Activated CD8-positive, alpha-beta memory T cell treated with anti-CD3 and anti-CD28 coated beads, Interleukin-2, amount 50 U/mL, for 48 hours (primary cell): ENCODE measurements at places on chromosomes 11 and 22.

DNA sequence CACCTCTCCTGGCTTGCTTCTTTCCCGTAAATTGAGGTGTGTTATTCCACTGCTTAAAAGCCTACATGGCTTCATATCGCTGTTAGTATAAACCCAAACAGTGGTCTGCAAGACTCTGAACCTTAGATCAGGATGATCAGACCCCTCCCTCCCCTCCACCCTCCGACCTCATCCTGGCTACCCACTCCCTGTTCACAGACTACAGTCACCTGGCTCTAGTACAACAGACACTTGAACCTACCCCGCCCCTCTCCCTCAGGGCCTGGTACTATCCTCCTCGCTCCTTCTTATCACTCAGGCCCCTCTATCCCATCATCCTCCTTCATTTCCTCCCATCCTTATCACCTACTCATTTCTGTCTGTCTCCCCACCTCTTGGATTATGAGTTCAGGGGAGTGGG lies 20.1 kb downstream of the PTPRJ start:
- DNase-seq: no peak

- DNase-seq: no peak
Observed at GRCh38 chr11:33940538-33940815, 48.6 kb upstream of the LMO2 start.

GRCh38 chr11:111631666-111632039 lies 29.4 kb downstream of the SIK2 start:
- no peak for DNase-seq

- peak; percentile 99 for DNase-seq
Observed at GRCh38 chr22:39520226-39521105, at the start of gene ATF4. TSS of gene ATF4 (plus strand) at chr22:39520562. CDS start at chr22:39521446, 884 bp downstream.

GRCh38 chr22:45493286-45493771 lies 9.4 kb upstream of the FBLN1 start:
- DNase-seq: no peak

- peak; percentile 76 for DNase-seq
Observed at GRCh38 chr11:61071208-61071681, 31.0 kb upstream of the CD5 start.

DNA sequence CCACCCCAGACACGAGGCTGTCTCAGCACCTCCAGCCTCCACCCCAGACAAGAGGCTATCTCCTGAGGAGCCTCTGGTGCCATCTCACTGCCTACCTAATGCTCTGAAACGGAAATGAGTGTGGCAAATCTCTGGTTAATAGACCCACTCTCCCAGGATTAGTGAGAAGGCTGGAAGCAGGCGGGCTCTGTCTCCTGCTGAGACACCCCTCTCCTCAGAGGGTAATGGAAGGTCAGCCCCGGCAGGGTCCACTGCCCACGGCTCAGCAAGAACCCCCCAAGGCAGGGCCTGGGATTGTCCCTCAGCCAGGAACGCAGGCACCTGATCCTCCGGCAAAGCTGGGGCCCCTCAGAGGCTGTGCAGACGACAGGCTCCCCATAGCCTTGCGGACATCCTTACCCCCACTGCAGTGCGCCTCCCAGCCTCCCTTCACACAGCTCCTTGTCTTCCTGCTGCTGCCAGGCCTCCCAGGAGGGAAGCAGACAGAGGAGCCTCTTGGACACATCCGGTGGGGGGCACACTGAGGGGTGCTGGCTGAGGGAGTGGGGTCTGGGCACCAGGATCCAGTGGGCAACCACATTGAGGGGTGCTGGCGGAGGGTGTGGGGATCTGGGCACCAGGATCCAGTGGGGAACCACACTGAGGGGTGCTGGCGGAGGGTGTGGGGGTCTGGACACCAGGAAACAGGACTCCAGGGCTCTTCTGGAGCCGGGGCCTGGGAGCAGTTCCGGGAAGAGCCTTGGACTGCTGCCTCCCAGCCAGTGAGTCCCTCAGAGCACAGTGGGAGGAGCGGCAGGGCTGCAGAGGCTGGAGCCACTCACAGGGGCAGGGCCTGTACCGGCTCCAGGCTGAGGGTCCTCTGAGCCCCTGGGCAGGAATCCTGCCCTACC lies 13.1 kb downstream of the CHID1 start:
- DNase-seq: no peak

DNA sequence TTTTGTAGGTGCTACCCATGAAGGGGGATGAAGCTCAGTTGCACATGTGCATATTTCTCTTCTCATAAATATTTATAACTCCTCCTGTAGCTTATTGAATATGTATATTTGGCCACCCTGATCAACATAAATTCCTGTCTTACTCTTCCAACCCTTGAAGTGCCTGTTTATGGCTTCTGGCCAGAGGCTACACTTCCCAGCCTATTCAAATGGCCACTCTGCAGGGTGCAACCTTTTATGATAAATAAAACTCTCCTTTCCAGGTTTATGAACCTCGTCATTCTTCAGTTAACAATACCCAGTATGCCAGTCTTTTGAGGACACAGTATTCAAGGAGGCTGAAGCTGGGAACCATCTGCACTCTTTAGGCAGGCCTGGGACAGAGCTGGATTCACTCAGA lies 2.6 kb upstream of the RTL6 start:
- no peak for DNase-seq

DNA sequence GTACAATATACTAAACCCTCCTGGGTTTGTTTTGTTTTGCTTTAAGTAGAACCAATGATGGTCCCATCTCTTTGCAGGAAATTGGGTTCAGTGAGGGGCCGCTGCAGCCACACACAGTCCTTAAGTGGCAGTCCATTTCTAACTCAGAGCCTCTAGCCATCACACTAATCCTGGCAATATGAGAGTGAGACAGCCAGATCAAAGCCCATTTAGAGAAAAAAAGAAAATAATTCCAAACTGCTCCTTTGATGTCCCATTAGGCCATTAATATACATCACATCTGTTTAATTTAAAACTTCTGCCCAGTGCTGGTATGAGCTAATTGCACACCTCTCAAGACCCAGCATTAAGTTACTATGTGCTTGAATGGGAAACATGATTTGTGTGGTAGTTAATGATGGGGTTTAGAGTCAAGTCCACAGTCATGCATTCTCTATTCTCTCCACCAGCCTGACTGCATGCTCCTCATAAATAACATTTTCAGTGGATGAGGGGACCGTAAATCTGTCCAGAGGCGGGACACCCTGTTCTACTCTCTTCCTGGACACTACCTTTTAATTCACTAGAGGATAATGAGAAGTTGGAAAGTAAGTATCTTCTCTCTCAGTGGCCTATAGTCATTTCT lies 53.8 kb upstream of the BIRC3 start:
- no peak for DNase-seq

DNA sequence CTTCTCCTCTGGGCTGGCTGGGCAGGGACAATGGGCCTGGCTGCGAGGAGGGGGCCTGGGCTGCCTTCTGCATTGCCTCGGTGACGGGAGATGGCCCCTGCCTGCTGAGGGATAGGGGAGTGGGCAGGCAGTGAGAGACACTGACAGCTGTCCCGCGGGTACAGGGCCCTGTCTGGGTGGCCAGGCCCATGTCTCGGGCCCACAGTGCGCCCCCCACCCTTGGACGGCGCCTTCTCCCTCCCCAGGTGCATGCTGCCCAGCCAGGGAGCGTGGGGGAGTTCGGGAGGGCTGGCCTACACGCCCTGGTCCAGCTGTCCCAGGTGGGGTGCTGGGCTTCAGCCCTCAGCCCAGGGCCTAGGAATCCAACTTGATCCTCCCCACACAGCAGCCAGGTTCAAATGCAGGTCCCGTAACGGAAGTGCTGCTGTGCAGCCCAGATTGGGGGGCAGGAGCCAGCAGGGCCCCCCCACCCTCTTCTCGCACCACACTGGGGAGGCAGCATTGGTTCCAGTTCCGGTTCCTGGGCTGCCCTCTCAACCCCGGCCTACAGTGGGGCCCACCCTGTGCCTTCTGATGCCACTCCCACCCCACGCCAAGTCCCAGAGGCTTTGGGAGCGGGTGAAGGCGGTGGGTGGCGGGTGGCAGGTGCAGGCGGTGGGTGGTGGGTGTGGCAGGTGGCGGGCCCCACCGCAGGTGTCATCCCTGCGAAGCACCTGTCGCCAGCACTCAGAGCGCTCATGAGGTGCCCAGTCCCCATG lies 7.3 kb upstream of the TSSC4 start:
- no peak for DNase-seq

GRCh38 chr11:102061276-102061675 lies 14.0 kb downstream of the CFAP300 start:
- DNase-seq: no peak

- no peak for DNase-seq
Observed at GRCh38 chr11:59265735-59266134, 53.0 kb upstream of the MPEG1 start.

- DNase-seq: no peak
Observed at GRCh38 chr11:113595810-113596594, 110.1 kb downstream of the TMPRSS5 start.

- DNase-seq: peak; percentile 15
Observed at GRCh38 chr11:116700586-116701220, 72.1 kb downstream of the BUD13 start.

DNA sequence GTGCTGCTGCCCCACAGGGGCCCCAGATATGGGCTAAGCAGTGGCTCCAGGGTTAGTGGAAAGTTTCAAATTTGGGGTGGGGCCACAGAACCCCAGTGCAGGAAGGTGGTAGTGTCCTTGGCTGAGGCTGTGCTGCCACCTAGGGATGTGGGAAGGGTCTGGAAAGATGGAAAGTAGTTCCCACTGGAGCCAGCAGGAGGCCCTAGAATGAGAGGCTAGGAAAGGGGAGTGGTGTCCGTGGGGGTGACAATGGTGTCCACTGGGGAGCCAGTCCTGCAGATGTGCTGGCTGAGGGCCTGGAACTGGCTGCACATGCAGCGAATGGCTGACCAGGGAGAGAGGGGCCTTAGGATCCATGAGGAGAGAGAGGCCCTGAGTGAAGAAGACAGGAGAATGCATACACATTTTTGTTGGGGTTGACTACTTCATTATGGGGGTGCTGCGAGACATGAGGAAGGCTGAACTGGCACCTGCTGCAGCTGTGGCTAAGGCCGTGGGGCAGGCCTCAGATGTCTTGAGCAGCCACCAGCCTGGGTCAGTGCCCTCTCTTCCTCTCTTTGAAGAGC lies 21.1 kb downstream of the RFPL3 start:
- DNase-seq: no peak

DNA sequence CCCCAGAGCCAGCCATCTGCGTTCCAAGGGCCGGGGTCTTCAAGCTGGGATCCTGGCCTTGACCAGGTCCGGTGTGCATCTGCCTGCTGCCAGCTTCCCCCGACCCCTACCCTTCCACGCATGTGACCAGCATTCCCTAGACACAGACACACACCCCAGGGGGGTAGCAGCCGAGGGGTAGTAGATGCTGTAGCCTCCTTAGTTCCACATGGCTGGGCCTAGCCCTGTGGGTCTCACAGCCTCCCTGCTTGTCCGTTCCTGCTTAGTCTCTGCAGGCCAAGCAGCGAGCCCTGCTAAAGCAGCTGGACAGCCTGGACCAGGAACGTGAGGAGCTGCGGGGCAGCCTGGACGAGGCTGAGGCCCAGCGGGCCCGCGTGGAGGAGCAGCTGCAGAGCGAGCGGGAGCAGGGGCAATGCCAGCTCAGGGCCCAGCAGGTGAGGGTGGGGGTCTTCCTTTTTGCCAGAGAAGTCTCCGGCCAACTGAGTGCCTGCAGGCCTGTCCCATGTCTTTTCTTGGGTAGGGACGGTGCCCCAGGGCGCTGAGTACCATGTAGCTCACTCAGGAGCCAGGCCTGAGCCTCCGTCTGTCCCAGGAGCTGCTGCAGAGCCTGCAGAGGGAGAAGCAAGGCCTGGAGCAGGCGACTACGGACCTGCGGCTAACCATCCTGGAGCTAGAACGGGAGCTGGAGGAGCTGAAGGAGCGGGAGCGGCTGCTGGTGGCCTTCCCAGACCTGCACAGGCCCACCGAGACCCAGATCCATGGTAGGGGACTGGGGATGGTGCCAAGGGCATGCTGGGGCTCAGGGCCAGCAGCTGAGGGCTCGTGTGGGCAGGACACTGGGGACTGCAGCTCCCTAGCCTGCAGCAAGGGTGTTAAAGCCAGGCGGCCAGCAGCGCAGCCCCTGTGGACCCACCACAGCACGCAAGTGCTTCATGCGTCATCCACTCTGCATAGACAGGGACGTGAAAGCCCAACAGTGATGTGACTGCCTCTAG lies 13.6 kb downstream of the RNF215 start:
- DNase-seq: no peak

DNA sequence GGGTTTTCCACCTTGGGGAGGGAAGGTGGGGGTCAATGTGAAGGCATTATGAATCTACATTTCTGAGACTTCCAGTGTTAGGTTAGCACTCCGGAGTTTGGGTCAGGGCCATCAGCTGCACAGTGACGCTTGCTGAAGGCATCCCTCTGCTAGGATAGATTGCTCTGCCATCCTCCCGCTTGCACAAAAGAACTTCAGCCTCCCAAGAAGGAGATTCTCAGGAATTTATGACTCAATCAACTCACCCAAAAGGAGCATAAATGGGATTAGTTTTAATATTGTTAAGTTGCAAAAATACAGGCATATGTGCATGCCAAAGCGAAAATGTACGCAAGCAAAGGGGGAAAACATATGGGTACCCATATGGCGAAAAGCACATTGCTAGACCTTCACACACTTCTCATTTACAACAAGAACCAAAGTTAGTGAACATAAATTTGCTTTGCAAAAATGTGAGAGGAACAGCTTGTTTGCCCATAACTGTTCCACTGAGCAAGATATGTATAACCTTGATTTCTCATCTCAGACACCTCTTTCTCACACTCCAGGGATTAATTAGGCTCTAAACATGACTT lies 1013.0 kb downstream of the OPCML start:
- DNase-seq: no peak

DNA sequence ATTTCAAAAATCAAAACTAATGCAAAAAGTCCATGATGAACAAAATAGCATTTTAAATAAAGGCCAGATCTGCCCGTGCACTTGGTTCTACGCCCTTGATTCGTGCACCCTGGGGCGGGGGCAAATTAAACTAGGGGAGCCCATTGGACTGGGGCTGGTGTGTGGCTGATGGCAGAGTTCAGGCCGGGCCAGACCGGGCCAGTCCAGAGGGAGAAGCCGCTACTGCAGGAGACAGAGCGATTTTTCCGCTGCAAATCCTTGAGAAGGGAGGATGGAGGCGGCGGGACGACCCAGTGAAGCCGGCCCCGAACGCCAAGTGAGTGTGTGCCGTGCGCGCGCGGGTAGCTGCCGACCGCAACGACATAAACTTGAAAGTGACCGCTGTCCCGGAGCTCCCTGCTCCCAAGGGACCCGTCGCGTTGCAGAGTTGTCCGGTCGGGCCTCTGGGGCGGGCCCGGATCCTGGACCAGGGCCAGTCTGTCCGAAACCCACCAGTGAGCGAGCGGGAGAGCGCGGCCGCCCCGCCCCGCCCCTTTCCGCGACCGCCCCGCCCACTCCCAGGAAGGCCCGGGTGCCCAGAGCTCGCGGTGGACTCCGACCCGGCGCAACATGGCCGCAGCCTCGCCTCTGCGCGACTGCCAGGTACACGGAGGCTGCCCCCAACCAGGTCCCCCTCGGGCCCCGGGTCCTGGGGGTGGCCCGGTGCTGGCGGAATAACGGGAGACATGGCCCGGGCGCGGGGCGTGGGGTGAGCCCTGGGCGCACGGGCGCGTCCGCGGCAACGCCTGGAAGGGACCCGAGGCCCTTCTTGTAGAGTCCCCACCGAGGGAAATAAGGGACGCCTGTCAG lies at the start of gene TTC38:
TSS of gene TTC38 (plus strand) at position 578 of the 849 bp plus-strand sequence. CDS start at position 610, 32 bp downstream.
- peak; percentile 73 for DNase-seq

GRCh38 chr22:32967386-32968101 lies 90.6 kb downstream of the SYN3 start:
- no peak for DNase-seq

- DNase-seq: no peak
Observed at GRCh38 chr11:57419146-57419545, 7.8 kb downstream of the SLC43A3 start.

GRCh38 chr22:30211124-30211820 lies 35.3 kb downstream of the LIF start:
- no peak for DNase-seq
